ENCODE measurements at places on chromosomes 11 and 22. TPM values are rescaled to one million over a fixed set of nuclear protein-coding genes. Genes with fewer than 3 reads are reported as not detected.

Gene OR10D3
- not detected for total RNA-seq

Gene OR6T1
- not detected for total RNA-seq

Gene ADM2
- not detected for total RNA-seq

Gene FXYD6
- 73.5 TPM for total RNA-seq

Gene FGF19
- not detected for total RNA-seq

Gene IL10RA
- total RNA-seq: 19.5 TPM

Gene PGA3
- total RNA-seq: not detected

Gene RNF214
- total RNA-seq: 21.2 TPM

Gene FAT3
- 69.3 TPM for total RNA-seq

Gene KRTAP5-2
- not detected for total RNA-seq

Gene NAV2
- 46.1 TPM for total RNA-seq

- peak; percentile 13 for ATAC-seq
Observed at GRCh38 chr11:31871310-31872075, 60.4 kb upstream of the PAX6 start.

GRCh38 chr22:28466399-28466798 lies 213.2 kb downstream of the TTC28 start:
- no peak for ATAC-seq

GRCh38 chr11:61787928-61788491 lies 4.4 kb downstream of the TMEM258 start:
- ATAC-seq: no peak

DNA sequence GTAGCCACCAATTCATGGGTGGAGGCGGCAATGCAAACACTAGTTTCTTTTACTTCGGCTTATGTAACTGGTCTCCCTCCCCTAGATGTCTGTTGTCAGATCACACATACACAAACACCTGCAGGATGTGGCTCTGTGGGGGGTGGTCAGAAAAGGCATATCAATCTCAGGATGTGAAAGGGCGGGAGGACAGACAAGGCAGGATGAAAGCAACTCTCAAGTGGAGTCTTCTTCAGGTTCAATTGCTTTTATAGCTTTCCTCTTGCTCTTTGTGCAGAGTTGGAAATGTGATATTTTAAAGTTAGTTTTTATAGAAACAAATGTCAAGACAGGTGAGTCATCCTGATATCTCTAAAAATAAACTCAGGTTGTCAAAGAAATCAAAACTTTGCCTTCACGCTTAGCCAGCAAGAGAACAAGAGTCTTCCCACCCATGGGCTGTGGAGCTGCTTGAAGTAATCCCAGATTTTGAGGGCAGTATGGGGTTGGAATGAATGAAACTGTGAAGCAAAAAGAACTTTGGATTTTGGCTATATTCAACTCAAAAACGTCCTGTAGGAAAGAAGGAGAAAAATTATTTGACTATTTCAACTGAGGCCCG lies 423.4 kb downstream of the GUCY1A2 start:
- no peak for ATAC-seq

GRCh38 chr11:47161134-47161854 lies 15.4 kb downstream of the ARFGAP2 start:
- peak; percentile 56 for ATAC-seq

- ATAC-seq: no peak
Observed at GRCh38 chr11:65976216-65977176, 15.0 kb downstream of the SART1 start.

DNA sequence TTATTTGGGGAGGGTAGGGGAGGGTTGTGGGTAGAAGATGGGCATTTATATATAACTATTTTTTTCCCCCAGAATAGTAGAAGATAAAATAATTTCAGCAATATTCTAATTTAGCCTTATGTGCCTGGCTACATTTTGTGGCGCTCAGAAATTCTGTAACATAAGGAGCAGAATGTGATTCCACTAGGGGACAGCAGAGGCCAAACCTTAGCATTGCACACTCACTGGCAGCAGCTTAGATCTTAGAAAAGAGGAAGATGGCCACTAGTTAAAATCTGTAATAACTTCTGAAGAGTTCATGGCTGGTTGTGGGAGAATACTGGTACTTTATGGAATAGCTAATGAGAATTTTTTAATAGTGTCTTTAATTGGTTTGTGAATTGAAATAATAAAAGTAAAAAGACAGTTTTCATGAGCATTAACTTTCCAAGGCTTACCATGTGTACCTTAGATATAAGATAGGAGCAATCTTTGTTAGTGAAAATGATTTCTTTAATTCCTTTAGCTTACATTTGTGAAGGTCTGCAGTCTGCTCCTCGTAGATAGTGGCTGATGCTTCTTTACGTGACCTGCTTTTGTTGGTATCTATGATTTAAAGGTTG lies 33.1 kb downstream of the DDX10 start:
- no peak for ATAC-seq

- ATAC-seq: no peak
Observed at GRCh38 chr11:122319691-122320620, 203.9 kb upstream of the BLID start.

GRCh38 chr11:73480677-73481076 lies 104.5 kb downstream of the RELT start:
- no peak for ATAC-seq

GRCh38 chr11:82663535-82663934 lies 70.1 kb downstream of the FAM181B start:
- no peak for ATAC-seq

DNA sequence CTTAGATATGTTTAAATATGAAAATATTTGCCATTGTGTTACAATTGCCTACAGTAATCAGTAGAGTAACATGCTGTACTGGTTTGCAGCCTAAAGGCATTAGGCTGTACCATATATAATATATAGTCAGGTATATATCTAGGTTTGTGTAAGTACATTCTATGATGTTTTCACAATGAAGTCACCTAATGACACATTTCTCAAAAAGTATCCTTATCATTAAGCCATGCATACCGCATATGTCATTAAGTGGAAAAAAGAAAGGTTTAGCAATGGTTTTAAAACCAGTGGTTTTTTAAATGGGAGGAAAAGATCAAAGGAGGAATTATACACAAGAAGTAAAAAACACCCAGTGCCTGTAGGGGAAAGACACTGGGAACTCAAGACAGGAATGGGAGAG lies 122.7 kb downstream of the RBFOX2 start:
- ATAC-seq: no peak

DNA sequence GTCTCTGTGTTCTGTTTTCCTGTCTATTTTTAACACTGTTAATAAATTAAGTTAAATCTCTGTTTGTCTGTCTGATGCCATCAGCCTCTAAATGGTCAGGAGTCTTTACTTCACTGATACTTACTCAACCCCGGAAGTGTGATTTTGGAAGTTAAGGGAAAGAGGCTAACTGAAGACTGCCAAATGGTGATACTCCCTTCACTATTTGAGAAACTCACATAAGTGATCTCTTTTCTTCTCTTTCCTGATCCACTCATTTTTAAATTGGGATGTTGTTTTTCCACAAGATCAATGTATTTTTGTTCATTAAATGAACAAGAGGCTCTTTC lies 389 bp upstream of the CASP12 start:
- ATAC-seq: peak; percentile 64

DNA sequence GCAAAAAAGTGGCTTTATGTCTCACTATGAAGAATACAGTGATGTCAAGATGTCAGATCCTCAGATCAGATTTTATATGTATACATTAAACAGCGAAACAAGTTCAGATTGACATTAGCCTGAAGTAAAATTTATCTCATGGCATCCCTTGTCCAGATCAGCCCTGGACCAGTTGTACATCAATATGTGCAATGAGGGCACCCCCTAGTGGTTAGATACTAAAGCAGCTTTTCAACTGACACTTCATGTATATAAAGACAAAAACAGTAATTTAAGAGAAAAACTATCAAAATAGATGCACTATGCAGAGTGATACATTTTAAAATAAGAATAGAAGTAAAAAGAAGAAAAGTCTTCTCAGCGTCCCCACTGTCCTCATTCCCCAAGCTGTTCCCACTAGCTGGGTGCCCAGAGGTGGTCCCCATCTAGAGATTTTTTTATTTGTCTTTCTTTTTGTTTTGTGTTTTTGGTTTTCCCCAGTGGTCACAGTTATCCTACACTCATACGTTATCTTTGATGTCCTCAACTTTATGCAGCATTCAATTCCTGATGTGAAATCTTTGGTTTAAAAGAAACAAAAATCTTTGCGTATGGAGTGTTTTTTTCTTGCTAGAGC lies 2193.4 kb upstream of the RAG2 start:
- ATAC-seq: no peak

DNA sequence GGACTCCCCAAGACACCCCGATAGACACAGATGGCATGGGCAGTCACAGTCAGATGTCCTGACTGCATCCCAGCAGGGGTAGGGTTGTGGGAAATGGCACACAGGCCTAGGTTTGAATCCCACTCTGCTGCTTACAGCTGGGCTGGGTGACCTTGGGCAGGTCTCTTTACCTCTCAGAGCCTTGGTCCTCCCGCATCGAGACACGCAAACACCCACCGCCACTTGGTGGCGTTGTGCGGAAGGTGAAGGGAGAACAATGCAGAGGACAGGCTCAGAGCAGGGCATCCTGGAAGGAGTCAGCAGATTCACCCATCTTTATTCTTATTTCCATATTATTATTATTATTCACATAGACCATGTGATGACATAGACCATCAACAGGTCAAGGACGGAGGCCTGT lies 140.5 kb downstream of the MIAT start:
- no peak for ATAC-seq

GRCh38 chr22:17774206-17774925 lies at the start of gene BID:
Gene BID, minus strand, starts transcription at chr22:17774469. Its CDS starts 24,353 bp downstream, at chr22:17750116.
- peak; percentile 72 for ATAC-seq

DNA sequence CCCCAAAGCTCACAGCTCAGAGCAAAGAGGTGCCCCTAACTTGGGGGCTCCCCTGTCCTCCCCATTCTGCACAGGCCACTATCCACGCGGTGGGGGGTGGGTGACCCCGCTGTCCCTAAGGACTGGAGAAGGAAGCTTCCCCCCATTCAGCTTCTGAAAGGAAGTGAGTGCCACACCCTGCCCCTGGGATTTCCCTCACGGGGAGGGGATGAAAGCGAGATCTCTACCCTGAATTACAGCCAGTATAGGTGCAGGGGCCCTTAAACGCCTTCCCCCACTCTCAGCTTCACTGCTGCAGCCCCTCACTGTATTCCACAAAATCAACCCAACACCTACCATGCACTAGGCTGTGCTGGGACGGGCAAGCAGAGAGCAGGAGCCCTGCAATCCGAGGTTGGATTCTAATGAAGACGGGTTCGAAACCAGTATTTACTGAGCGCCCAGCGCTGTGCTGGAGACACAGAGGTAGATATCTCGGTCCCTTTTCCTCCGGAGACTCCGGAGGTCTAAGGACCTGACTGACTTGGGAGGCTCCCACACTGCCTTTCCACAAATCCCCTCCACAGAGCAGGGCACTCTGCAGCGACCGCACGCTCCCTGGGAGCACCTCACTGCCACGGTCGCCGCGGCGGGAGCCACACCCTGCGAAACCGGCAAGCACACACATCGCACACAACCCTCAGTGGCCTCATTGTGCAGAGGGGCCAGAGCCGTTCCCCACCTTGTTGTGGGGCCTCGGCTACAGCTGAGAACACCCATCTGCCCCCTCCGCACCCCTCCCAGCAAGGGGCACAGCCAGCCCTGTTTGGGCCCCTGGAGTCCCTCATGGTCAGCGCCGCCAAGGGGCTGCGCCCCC lies 1.8 kb downstream of the AHNAK start:
- ATAC-seq: no peak

DNA sequence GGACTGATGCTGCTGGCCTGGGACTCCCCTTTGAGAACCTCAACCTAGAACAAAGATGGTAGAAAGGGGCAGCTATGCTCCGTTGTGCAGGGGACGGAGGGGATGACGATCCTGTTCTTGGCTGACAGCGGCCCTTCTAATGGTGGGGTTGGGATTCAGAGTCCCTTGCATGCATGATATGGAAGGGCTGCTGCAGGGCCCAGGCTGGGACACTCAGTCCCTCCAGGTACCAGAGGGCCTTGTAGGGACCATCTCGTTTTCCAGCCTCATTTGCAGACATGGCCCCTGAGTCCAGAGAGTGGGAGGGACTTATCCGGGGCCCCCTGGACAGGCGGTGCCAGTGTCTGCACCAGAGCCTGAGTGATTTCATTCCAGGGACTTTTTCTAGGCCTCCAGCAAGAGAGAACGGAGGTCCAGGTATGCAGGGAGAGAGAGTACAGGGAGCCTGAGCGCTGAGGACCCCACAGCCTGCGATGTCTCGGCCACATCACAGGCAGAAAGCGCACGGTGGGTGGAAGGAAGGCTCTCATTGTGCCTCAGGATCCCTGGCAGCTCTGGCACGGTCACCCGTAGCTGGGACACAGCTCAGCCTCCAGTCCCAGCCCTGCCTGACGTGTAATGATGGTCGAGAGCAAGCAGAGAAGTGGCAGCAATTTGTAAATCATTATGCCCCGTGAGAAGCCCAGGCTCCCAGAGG lies 860.8 kb downstream of the TBC1D22A start:
- no peak for ATAC-seq

DNA sequence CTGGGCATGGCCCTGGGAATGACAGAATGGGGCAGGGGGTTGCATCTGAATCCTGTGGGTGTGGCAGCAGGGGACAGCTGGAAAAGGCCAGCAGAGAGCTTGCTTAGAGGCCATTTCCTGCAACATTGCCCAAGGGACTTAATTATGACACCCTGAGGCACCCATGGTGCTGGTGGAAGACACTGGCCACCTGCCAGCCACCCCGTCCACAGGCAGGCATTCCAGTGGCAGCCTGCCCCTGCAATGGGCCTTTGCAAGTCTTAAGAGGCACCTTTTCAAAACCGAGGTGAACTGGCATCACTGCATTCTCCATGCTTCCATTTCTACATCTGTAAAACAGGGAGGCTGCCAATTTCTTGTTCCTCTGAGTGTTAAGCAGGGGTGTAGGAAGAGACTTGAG lies 21.6 kb upstream of the SUSD2 start:
- no peak for ATAC-seq

DNA sequence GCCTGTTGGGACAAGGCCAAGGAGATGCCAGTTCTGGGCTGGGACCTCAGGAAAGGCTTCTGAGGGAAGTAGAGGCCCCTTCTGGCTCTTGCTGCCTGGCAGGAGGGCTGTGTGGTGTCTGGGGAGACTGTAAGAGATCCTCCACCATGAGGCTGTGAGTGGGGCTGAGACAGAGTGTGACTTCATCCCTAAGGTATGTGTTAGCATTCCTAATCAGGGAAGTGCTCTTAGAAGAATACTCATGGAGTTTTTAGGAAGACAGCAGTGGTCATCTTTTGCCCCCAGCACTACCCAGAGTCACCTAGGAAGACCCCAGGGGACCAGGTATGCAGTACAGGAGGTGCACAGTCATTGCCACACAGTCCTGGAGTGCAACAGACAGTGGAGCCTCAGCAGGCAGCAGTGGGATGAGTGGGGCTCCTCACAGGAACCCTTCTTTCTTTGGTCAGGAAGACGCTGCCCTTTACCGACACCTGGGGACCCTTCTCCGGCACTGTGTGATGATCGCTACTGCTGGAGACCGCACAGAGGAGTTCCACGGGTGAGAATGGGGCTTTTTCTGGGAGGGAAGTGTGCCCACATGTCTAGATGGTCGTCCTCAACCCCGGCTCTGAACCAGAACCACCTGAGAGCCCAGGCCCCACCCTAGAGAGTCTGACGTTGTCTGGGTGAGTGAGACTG lies 2.8 kb downstream of the RIC8A start:
- no peak for ATAC-seq

DNA sequence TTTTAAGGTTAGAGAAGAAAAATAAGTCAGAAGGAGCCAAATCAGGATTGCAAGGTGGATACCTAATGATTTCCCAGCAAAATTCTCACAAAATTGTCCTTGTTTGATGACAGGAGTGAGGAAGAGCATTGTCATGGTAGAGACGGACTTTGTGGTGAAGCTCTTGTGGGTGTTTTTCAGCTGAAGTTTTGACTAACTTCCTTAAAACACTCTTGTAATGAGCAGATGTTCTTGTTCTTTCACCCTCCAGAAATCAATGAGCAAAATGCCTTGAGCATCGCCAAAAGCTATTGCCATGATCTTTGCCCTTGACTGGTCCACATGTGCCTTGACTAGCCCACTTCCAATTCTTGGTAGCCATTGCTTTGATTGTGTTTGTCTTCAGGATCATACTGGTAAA lies 20.0 kb downstream of the CALCB start:
- ATAC-seq: no peak

All from gastroesophageal sphincter (tissue), 4 donors.